Brain pericyte (primary cell): ENCODE measurements at places on chromosomes 4 and X.
A peak's percentile ranks its signal among the peaks of the same experiment; 100 is the strongest.

DNA sequence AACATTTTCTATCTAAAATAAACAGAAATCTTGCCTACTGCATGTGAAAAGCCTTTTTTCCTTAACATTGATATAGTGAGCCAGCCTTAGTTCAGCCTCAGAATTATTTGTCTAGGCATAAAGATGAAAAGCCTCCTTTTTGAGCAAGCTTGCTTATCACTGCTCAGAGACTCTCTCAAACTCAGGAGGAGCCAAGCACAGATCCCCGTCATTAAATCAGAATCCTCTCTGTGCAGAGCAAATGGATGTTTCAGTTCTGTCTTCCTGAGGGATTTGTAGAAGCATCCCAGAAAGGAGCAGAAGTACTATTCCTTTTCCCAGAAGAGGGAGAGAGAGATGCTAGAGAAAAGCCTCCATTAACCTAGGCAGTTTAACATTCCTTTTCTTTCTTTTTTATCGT, 186.9 kb upstream of the LNX1 start:
- DNase-seq = no peak

- no peak for DNase-seq
Observed at GRCh38 chr4:53705151-53705764, 114.0 kb upstream of the LNX1 start.

DNA sequence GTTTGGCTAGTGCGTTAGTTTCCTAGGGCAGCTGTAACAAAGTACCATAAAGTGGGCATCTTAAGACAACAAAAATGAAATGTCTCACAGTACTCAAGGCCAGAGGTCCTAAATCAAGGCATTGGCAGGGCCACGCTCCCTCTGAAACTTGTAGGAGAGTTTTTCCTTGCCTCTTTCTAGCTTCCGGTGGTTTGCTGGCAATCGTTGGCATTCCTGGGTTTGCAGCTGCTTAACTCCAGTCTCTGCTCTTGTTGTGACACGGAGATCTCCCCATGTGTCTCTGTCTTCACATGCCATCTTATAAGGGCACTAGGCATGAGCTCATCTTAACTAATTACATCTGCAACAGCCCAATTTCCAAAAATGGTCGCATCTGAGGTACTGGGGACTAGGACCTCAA, 362.0 kb upstream of the BOD1L1 start:
- no peak for DNase-seq

- peak; percentile 90 for DNase-seq
Observed at GRCh38 chr4:147285751-147286150, 195.1 kb upstream of the EDNRA start.

GRCh38 chr4:147773261-147774184, 41.6 kb downstream of the ARHGAP10 start:
- DNase-seq = no peak

DNA sequence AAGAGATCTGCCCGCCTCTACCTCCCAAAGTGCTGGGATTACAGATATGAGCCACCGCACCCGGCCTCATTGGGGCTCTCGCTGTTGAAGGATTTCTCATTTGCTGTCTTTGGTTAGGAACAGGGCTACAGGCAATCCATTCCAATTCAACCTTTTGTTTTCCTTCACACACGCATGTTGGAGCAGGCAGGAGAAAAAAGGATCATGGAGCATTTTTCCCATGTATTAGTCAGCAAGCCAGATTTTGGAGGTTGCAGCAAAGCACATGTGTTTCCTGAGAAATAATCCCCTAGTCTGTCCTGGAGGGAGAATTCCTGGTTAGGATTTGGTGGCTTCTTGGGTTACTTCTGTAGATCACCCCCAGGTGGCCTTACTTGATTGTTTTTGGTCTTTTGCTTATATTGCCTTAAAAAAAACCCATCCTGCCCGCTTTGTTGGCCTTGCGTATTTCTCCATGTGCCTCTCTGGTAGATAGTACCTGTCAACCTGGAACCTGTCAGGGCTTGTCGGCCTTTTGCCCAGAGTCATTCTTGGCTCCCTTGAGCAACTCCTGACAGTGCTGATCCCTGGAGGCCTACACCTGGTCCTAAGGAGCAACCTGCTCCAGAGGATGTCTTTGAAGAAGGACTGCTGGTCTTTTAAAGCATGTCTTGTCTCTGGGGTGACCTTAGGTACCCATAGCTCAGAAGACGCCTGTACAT, 82.4 kb upstream of the CLCN4 start:
- DNase-seq = no peak

GRCh38 chr4:74873545-74874301, 59.2 kb upstream of the PARM1 start:
- DNase-seq = no peak

DNA sequence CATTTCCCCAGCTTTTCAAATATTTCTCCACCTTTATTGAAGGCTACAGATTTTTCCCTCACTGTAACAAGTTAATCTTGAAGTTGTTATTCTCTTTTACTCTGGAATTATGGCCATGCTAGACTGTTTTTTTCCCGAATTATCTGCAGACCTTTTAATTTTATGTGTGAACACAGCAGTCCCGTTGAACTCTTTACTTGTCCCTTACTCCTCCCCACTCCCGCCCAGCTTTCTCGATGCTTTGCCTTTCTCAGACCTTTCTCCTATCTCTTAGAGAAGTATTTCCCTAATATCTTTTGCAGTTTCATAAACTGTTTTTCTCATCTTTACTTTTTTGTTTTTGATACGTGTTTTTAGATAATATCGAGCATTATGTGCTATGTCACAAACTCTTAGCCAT, 776 bp downstream of the CEP44 start:
- no peak for DNase-seq

DNA sequence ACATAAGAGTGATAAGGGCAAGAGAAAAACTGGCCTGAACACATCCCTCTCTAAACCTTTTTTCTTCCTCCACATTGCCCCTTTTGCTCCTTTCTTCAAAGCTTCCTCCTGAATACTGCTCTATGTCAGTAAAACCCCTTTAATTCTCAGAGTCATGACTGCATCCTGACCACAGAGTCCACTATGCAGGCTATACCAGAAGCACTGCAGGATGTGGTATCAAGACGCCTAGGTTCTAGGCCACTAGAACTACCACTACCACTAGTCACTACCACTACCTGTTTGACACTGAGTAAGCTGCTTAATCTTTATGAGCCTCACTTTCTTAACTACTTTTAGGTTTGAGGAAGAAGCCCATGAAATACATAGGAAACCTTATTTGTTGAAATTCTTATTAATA, 38.7 kb downstream of the ARHGEF9 start:
- no peak for DNase-seq

GRCh38 chr4:80308466-80308822, 27.1 kb upstream of the CFAP299 start:
- no peak for DNase-seq

DNA sequence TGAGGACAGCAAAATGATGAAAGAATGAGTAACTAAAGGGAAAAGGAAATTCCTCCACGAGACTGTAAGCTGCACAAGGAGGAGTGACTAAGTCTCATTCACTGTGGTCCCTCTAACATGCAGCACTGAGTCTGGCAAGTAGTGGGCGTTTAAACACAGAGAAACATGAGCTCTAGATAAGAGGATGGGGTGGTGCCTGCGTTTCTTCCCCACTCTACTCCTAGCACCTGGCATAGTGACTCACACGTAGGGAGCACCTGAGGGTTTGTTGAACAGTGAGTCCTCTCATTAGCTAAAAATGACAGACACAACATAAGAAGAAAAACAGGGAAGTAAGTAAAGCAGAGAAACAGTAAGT, 105.8 kb upstream of the CBR4 start:
- no peak for DNase-seq

DNA sequence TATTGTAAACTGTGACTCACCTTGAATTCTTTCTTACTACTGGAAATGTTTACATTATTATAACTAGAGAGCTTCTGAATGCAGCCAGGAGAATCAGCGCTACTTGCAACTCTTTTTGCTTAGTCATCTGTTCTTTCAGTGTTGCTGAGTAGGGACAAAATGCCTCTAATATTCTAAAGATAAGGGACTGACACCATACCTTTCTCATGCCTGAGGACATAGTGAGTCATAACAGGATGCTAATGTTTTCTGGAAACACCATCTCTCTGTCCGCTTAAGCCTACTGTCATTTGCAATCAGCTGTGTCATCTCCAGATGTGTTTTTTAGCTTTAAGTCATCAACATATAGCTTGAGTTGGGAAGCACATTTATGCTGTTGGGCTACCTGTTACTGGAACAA, 108.3 kb downstream of the QRFPR start:
- no peak for DNase-seq

DNA sequence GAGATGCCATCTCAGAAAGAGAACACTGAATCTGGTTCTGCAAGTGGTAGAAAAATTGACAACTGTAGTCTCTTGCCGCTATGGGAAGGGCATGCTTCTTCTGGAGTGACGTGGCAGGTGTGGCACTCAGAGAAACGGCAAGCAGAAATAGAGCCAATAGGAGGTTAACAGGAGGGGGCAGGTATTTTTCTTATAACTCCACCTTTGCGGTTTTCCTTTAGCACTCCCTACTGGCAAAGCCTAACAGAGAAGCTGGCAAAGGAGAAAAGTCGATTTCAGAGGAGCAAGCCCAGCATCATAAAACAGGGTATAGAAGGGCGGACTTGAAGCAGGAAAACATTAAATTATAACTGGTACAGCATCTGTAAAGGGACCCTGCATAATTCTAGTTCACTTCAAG, 1382.2 kb downstream of the PCDH18 start:
- no peak for DNase-seq

GRCh38 chr4:139893801-139894200, 228.2 kb downstream of the MGST2 start:
- no peak for DNase-seq

GRCh38 chr4:136754810-136755530, 777.3 kb downstream of the PCDH18 start:
- DNase-seq = no peak

DNA sequence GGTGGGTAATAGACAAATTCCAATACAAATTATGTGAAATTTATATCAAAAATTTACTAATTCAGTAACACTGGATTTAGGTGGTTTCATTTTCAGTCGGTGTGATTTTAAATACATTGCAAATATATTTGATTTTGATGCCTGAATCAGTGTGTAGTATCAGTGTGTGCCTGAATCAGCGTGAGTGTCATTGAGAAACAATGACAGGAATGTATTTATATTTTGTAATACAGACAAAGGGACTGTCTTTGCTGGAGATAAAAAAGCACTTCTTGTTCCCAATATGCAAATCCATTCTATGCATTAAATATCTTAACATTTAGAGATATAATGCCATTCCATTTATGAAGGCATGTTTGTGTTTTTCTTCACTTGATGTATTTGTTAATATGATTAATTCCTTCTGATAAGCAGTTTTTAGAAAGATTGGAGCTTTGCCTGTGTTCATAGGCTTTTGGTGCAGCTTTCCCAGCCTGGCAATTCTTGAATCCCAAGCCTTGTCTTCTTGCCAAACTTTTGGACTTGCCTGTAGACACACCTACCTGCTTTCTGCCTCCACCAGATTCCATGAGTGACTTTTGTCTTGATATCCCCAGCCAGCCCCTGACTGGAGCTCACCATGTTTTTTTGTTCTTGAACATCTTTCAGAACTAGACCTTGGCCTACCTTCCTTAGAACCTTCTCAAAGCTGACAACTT, 243.8 kb downstream of the ADGRL3 start:
- no peak for DNase-seq

DNA sequence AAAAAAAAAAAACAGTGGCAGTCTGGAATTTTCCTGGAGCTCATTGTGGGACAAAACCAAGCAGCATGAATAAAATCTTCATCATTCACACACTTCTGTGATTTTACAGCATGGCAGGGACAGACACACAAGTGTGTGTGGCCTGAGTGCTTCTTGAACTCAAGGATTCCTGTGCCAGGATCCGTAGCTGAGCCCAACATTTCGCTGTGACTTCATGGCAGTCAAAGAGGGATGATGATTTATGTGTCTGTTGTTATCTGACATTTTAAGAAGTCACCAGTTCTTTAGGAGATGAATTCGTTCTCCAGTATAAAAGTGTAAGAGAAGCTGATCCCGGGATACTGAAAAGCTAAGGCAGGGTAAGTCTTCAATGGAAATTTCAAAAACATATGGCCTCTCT, 57.0 kb downstream of the ING2 start:
- no peak for DNase-seq

DNA sequence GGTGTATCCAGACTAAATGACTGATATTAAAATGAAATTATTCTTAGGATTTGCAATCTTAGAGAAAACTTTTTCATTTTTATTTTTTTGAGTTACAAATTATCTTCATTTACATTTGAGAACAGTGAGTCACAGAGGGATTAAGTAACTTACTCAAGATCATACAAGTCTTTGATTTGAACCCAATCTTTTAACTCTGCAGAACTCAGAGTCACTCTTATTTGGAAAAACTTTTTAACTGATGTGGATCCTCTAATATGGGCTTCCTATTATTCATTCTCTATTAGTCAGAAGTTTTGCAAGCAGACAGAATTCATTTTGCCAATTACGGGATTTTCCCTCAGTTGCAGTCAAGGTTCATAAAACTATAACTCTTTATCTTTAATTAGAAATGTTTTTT, 20.1 kb downstream of the HPRT1 start:
- DNase-seq = no peak

- DNase-seq = no peak
Observed at GRCh38 chr4:163562496-163562895, 68.0 kb downstream of the TMA16 start.

- no peak for DNase-seq
Observed at GRCh38 chr4:40870150-40870549, 120.4 kb downstream of the NSUN7 start.

- no peak for DNase-seq
Observed at GRCh38 chr4:52701207-52701606, 42.1 kb upstream of the USP46 start.

- no peak for DNase-seq
Observed at GRCh38 chrX:53086464-53086863, 4.3 kb downstream of the TSPYL2 start.

- DNase-seq = no peak
Observed at GRCh38 chrX:115339441-115340025, 50.0 kb downstream of the LUZP4 start.

GRCh38 chrX:9676306-9676705, 89.3 kb downstream of the GPR143 start:
- no peak for DNase-seq

- no peak for DNase-seq
Observed at GRCh38 chrX:96985046-96985445, 101.3 kb downstream of the RPA4 start.
